ENCODE measurements at places on chromosomes 1 and 21. TPM values are rescaled to one million over a fixed set of nuclear protein-coding genes. Genes with fewer than 3 reads are reported as not detected.

Gene CDKN2C
- total RNA-seq: 0.36 TPM

Gene RAB42
- total RNA-seq: under 0.01 TPM

Gene ITGB2
- 0.68 TPM for total RNA-seq

Gene GBP7
- total RNA-seq: not detected

Gene SLC9C2
- total RNA-seq: not detected

Gene DISC1
- total RNA-seq: 0.85 TPM

Gene RNASEL
- total RNA-seq: 11.4 TPM

Gene FAAP20
- 22.2 TPM for total RNA-seq

Gene GLUL
- 136 TPM for total RNA-seq
